ENCODE measurements at places on chromosomes 16 and 17. TPM values are rescaled to one million over a fixed set of nuclear protein-coding genes. Genes with fewer than 3 reads are reported as not detected.
A peak's percentile ranks its signal among the peaks of the same experiment; 100 is the strongest.

DNA sequence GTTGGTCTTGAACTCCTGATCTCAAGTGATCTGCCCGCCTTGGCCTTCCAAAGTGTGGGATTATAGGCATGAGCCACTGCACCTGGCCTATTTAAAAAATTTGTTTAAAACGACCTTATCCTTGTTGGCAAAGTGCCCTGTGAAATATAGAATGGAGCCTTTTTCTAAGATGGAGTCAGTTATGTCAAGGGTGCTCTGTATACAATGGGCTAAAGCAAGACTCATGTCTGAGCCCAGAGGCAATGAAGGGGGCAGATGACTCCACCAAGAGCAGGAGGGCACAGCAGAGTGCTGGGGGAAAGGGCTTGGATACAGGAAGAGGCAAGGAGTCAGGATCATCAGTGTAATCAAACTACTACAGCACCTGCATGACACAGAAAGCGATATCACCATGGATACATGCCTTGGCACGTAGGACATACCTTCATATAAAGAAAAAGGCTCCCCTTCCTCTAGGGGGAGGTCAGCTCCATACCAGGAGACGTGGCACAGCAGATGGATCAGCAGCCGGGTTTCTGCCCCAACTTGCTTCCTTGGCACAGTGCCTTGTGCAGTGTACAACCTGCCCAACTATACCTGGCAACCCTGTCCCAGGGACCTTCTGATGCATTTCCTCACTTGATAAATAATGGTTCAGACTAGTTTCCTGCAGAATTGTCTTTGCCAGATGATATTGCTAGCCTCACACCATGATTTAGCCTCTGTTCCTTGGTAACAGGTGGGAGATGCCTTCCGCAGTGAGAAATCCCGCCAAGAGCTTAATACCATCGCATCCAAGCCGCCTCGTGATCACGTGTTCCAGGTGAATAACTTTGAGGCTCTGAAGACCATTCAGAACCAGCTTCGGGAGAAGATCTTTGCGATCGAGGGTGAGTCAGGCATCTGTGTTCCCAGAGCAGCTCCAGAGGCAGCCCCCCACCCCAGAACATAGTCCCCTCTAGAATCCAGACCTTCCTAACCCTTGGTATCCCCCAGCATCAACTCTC is 15.3 kb downstream of the ITGAM start:
- DNase-seq = no peak

GRCh38 chr16:66175636-66176035 is 190.9 kb upstream of the CDH5 start:
- DNase-seq = no peak

- DNase-seq = peak; percentile 23
Observed at GRCh38 chr17:27800522-27800921, at the start of gene NOS2. Gene NOS2 (minus strand): TSS chr17:27800529. CDS start chr17:27798809, 1,720 bp downstream.

GRCh38 chr16:17921357-17921978 is 415.1 kb downstream of the NPIPA8 start:
- peak; percentile 4 for DNase-seq

- DNase-seq = no peak
Observed at GRCh38 chr17:62780951-62781350, 27.2 kb downstream of the MARCHF10 start.

DNA sequence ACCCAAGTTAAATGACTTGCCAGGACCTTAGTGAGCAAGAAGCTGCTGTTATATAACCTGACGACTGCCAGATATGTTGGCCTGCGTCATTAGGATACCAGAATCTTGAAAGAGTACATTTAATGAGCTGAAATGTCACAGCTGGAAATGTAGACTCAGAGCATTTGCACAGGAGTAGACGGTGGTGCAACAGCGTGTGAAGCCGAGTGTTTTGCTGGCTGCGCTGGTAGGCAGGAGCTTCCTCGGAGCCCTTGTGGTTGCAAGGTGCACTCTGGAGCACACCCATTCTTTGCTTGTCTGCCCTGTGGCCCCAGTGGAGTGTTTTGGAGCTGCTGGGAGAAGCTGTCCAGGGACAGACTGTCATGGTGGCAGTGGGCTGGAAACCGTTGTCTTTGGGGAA is 79.3 kb downstream of the BANP start:
- DNase-seq = no peak

GRCh38 chr17:20189979-20190378 is 180.8 kb downstream of the SPECC1 start:
- no peak for DNase-seq

DNA sequence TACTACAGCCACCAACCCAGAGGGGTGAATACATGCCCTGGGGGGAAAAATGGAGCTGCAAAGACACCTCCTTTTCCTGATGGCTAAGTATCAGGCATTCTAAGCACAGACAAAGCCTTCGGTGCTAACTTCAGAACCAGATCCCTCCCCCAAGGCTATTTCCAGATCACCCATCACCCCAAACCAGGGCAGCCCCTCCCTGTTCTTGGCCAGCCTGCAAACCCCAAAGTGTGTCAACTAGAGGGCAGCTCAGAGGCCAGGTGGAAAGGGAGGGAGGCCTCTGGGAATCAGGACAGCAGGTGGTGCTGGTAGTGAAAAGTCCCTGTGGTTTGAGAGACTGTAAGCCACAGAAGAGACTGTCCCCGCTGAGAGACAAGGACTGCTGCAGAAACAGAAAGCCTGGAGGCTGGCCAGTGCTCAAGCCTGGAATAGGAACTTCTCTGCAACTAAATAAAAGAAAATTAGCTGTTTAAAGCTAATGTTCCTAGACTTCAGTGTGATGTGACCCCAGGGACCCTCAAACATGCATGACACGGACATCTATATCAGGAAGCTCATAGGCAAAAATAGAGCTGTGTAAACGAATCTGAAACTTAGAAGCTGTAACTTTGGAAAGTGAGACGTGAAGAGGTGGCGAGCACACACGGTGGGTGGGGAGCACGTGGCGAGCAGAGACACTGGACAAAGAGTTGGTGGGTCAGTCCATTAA is 9.1 kb downstream of the TUBG1 start:
- DNase-seq = peak; percentile 14

Gene PRKCA
- total RNA-seq = 17.3 TPM

- DNase-seq = no peak
Observed at GRCh38 chr16:4082474-4083044, 33.7 kb downstream of the ADCY9 start.

Gene ACSM5
- total RNA-seq = 1.2 TPM

Gene GPR179
- not detected for total RNA-seq

DNA sequence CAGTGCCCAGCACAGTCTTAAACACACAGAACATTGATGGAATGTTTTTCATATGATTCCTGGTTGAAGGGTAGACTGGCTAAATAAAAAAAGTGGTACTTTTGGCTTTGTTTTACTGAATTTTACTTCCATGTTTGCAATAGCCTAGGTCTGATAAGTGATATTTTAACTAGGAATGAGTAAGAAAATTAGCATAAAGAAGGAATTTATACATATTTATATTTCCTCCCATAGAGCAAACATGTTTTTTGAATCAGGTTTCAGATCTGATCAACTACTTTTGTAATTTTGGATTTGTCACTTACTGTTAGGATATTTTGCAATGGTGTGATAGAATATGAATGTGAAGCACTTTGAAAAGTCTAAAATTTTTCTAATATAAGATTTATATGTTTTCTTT is 7.2 kb downstream of the NF1 start:
- no peak for DNase-seq

Gene AOC2
- total RNA-seq = 0.36 TPM

Gene CISD3
- 7.7 TPM for total RNA-seq

DNA sequence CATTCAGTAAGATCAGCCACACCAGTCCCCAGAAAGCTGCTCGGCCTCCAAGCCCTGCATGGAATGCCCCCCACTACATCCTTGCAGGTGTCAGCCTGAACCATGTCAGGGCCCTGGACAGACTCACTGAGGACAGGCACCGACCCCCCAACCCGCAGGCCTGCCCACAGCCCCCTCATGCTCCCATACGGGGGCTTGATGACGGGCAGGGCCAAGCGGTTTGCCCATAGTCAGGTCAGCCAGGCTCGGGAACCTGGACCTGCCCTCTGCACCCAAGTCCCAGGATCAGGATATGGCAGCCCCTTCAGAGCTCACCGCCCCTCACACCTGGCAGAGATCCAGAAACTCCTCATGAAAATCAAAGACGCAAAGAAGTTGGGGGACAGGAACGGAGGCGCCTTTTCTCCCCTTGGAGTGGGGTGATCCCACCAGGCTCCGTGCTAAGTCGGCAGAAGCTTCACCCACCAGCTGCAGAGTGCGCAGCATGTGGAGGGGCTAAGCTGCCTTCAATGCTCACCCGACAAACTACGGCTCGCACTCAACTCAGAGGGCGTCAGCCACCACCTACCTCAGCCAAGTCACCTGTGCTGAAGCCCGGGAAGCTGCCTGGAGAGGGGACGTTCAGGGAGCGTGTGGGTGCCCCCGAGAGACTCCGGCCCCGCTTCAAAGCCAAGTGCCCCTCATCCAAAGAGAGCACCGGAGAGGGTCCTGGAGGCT is 26.5 kb downstream of the GNPTG start:
- no peak for DNase-seq

- peak; percentile 87 for DNase-seq
Observed at GRCh38 chr16:4315186-4316107, at the start of gene GLIS2. Gene GLIS2 (plus strand): TSS chr16:4316067. CDS start chr16:4332281, 16,214 bp downstream.

GRCh38 chr17:17780922-17781590 is 55.7 kb downstream of the SREBF1 start:
- no peak for DNase-seq

Gene PYDC1
- total RNA-seq = not detected

Gene SULT1A3
- 18.5 TPM for total RNA-seq

Gene TP53TG3B
- 1.4 TPM for total RNA-seq

DNA sequence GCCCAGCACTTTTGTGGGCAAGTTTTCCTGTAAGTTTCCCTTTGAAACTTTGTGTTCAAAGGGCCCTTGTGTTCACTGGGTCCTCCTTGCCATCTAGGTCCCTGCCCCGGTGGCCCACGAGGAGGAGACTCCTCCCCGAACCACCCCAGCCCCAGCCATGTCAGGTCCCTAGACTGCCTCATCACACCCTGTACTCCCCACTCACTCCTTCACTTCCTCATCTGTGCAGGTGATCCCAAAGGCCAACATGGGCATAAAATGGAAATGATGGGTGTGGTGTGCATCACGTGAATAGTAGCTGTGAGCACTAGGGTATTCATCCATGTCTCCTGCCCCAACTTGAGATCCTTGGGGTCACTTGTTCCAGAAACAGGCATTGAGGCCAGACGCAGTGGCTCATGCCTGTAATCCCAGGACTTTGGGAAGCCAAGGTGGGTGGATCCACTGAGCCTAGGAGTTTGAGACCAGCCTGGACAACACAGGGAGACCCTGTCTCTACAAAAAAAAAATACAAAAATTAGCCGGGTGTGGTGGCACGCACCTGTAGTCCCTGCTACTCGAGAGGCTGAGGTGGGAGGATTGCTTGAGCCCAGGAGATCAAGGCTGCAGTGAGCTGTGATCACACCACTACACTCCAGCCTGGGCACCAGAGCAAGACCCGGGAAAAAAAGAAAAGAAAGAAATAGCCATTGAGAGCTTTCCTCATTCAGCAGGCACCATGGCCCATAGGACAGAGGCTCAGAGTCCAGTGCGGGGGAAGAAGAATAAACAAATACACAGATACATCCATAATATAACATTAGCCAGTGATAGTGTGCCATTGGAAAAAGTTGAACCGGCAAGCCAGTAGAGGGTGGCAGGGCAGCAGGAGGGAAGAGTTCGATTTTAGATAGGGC is 74.5 kb downstream of the KATNIP start:
- no peak for DNase-seq

GRCh38 chr16:86898386-86898785 is 320.0 kb downstream of the FOXL1 start:
- no peak for DNase-seq

Data from MG63 (cell line).